ENCODE measurements at places on chromosomes 2 and 18. TPM values are rescaled to one million over a fixed set of nuclear protein-coding genes. Genes with fewer than 3 reads are reported as not detected.

The PTPRN gene
- 0.13 TPM for total RNA-seq

The GNAL gene
- 8.8 TPM for total RNA-seq

The ASIC4 gene
- total RNA-seq, result 0.53 TPM

The HIBCH gene
- total RNA-seq, result 9.3 TPM

The RNF152 gene
- 31.9 TPM for total RNA-seq

The IFIH1 gene
- total RNA-seq, result 2.6 TPM

Data from bronchial epithelial cell (primary cell).